Myocyte (in vitro differentiated cells): ENCODE measurements at places on chromosomes 12 and 14.
A peak's percentile ranks its signal among the peaks of the same experiment; 100 is the strongest.

DNA sequence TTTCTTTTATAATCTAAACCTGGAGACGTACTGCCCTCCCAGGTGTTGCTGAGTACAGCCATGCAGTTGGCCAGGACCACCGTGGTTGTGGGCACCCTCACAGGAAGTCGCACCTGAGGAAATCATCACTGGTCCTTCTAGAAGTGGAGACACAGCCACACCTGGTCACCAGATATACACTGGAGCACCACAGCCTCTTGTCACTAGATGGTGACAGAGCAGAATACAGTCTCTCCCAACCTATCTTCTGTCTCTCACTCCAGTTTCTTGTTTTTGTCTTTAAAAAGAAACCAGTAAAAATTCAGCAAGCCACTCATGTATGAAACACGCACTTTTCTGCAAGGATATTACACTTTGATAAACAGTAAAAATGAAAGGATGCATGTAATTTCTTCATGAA lies 43.1 kb upstream of the GPHB5 start:
- no peak for DNase-seq

- peak; percentile 83 for DNase-seq
Observed at GRCh38 chr14:61076556-61076955, 95.5 kb downstream of the SLC38A6 start.

GRCh38 chr12:52542157-52542556 lies 10.8 kb downstream of the KRT71 start:
- DNase-seq, result no peak

- peak; percentile 96 for DNase-seq
Observed at GRCh38 chr12:53205747-53206419, 1.2 kb downstream of the ITGB7 start.

DNA sequence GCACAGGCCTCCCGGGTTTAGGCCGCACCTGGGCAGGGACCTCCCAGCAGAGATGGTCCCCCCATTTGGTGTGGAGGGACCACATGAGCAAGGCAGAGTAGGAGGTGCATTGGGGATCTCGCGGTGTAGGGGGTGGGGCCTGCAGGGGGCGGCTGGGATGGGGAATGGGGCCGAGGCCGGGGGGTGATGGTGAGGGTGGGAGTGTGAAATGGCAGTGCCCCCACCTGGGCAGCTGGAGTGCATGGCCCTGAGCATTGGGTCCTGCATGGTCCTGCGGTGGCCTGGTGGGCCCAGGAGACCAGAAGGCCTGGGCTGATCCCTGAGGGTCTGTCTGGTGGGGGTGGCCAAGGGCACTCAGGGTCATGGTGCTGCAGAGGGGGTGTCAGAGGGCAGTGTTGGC lies 111.8 kb downstream of the KIF26A start:
- no peak for DNase-seq

DNA sequence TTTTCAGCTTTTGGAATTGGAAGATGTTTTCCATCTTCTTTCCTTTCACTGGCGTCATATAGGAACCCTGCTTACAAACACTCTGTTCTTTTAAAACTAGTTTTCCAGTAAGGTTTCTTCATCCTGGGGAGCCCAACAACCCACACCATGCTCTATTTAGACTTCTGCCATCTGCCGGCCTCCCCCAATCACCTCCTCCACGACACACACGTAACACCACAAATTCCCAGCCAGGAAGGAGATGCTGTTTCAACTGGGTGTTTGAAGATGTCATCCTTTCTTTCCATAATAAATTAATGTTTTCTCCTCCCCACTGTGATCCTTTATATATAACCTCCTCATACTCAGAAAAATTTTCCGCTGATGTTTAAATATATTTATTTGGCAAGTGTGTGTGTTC lies 231.4 kb upstream of the DDHD1 start:
- DNase-seq, result no peak

DNA sequence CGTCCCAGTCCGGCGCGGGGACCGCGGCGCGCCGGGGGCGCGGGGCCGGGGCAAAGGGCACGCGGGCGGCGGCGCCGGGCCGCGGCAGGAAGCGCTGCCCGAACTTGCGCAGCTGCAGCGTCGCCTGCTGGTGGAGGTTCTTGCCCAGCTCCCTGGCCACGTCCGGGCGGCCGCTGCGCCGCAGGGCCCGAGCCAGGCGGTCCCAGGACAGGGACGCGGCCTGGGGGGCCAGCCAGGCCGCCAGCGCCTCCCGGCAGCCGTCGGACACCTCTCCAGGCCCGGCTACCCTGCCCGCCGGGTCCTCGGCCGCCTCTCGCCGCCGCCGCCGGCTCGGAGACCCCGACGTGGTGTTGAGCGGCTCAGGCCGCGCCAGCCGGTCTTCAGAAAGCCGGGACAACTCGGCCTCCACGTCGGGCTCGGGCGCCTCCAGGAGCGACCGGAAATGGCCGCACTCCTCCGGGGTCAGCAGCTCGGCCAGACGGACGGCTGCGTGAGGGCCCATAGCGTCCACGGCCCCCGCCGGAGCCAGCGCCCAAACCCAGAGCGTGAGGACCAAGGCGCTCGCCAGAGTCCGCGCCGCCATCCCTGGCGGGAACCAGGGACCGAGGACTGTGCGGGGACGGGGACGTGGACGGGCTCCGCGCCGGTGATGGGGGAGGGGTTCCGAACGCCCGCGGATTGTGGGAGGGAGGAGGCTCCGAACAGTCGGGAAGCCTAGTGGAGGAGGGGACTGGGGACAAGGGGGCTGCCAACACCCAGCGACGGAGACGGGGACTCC lies 34.0 kb downstream of the FIGNL2 start:
- peak; percentile 68 for DNase-seq
